Left hindlimb (tissue), 1 donor: ENCODE measurements at places on chromosomes 2 and 18.

GRCh38 chr2:182283512-182283911, 143.3 kb downstream of the PDE1A start:
- no peak for DNase-seq

DNA sequence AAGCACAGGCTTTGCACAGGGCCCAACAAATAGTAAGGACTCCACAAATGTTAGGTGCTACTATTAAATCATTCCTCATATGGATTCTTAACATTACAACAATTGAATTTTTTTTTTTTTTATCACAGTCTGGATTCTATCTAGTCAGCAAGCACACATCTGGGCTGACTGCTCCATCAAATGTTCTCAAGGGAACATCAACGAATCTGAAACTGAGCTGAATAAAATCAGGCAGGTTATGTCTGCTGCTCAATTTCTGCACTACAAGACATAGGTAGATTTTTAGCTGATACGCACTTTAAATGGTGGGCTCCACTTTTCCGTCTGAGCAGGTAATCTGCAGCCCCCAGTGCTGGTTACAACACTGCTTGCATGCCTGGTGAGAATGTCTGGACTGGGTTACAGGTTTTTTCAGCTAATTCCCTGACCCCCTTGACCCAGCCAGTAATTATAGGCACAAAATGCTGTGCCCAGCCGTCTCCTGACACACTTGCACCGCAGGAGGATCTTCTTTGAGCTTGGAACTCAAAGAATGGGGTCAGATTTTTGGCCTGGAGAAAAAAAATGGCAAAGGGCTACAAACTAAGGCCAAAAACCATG, 44.6 kb downstream of the ADD2 start:
- DNase-seq, result no peak

GRCh38 chr2:168185583-168186274, 61.7 kb downstream of the STK39 start:
- DNase-seq, result no peak

DNA sequence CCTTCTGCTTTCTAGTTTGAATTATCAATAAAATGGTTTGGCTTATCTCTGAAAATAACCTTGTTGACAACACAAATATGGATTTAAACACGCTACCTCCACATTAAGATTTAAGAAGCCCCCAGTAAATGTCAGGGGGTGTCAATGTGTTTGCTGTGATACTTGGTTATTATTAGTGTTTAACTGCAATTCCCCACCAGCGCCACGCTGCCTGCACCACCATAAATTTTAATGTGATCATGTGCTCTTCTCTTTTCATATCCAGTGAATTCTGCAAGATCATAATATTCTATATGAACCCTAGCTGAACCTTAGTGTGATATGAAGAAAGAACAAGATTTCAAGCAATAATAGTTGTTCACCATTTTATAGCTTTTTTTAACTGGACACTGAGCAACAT, 330.7 kb downstream of the AGPS start:
- no peak for DNase-seq

GRCh38 chr2:43115881-43116280, 110.5 kb downstream of the ZFP36L2 start:
- no peak for DNase-seq

- DNase-seq, result no peak
Observed at GRCh38 chr2:21332993-21333625, 209.3 kb downstream of the TDRD15 start.

- no peak for DNase-seq
Observed at GRCh38 chr2:105652014-105652796, 92.5 kb upstream of the NCK2 start.

DNA sequence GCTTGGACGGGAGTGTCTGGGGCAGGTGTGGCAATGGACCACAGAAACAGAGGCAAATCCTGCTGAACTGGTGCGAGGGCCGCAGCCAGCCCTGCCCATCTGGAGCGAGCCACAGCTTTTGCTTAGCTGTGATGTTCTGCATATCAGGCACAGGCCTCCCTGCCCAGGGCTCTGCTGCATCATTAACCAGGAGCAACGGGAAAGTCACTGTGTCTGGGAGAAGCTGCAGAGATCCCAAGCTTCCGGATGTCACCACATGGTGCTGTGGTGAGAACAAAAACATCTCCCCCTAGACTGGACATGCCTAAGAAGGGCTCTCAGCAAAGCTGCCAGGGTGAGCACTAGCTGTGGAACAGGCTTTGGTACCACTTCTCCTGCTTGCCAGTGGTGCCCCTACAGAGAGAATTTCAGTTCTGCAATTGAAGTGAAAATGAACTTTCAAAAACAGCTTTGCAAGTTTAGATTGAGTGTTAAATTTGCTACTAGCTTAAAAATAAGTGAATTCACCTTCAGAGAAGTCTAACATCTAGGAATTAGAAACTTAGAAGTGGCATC, 172.9 kb upstream of the MYT1L start:
- DNase-seq, result no peak

GRCh38 chr18:74331404-74331803, 15.8 kb downstream of the C18orf63 start:
- DNase-seq, result no peak

GRCh38 chr2:102106133-102106556, 36.4 kb upstream of the IL1R1 start:
- DNase-seq, result no peak

GRCh38 chr2:34305587-34305986, 706.5 kb upstream of the FAM98A start:
- no peak for DNase-seq

- no peak for DNase-seq
Observed at GRCh38 chr18:74023220-74023619, 124.4 kb downstream of the FBXO15 start.

DNA sequence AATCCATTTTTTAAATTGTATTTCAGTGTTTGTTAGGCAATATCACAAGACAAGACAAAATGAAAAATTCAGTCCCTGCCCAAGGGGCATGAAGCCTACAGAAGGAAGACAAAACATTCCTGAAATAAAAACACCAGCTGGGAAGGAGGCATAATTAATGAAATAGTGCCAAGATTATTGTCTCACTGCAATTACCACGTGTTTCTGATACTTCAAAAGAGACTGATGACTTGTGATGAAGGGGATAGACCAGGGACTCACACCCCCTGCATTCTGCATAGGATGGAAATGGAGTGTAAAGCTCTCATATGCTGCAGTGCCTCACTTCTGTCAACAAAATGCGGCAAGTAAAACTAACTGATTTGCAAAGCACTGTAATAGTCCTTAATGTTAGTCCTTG, 178.1 kb downstream of the BARD1 start:
- no peak for DNase-seq

DNA sequence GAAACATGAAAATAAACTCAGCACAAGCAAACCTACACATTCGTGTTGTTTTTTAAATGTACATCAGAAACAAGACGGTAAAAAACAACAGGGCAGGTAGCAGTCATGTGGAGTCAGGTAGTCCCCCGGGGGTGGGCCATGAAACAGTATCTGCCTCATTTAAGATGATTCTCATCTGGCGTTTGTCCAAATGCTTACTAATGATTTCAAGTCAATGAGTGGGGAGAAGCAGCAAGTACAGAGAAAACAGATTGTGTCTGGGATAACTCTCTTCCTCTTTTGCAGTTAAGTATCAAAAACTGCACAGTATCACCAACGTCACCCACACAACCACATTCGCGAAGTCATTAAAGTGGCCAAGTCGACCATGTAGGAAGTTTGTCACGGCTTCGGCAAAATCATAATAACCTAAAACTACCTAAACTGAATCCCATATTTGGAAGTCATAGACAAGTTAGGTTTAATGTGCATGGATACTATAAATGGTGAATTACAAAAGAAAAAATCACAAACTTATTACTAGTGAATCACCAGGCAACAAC, 1.3 kb downstream of the LAPTM4A start:
- DNase-seq, result no peak

- no peak for DNase-seq
Observed at GRCh38 chr2:12923907-12924610, 207.3 kb downstream of the TRIB2 start.

- no peak for DNase-seq
Observed at GRCh38 chr18:42025491-42025890, 70.5 kb downstream of the PIK3C3 start.

DNA sequence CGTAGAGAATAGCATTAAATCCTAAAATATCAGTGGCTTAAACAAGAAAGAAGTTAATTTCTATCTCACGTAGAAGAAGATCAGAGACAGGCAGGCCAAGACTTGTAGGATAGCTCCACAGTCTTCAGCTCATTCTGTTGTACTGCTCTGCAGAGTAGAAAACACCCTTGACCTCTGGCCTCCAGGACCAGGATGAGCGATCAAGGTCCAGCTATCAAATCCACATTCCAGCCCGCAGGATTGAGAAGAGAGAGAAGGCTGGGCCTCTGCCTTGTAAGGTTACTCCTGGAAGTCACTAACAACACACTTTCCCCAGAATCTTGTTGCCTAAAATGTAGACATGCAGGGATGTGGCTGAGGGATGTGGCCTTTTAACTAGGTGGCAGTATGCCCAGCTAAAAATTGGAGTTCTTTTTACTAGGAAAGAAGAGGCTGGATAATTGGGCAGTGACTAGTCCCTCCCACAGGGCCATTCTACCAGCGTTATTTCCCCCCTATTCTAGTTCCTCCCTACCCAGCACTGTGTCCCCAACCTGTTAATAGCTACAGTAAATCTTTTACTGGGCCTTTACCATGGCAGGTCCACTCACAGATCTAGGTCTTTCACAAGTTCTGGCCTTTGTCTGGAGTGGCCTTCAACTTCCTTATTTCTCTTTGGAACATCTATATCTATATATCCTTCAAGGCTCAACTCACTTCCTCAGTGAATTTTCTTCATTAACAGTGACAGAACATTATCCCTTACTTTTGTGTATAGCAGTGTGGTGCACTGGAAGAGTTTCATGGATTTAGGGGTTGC, 165.0 kb downstream of the DIS3L2 start:
- no peak for DNase-seq

- peak; percentile 37 for DNase-seq
Observed at GRCh38 chr2:240640939-240641338, 15.7 kb downstream of the GPR35 start.

- no peak for DNase-seq
Observed at GRCh38 chr2:70657246-70657645, 103.6 kb upstream of the TGFA start.

GRCh38 chr2:106156305-106157296, 37.5 kb downstream of the UXS1 start:
- DNase-seq, result no peak

DNA sequence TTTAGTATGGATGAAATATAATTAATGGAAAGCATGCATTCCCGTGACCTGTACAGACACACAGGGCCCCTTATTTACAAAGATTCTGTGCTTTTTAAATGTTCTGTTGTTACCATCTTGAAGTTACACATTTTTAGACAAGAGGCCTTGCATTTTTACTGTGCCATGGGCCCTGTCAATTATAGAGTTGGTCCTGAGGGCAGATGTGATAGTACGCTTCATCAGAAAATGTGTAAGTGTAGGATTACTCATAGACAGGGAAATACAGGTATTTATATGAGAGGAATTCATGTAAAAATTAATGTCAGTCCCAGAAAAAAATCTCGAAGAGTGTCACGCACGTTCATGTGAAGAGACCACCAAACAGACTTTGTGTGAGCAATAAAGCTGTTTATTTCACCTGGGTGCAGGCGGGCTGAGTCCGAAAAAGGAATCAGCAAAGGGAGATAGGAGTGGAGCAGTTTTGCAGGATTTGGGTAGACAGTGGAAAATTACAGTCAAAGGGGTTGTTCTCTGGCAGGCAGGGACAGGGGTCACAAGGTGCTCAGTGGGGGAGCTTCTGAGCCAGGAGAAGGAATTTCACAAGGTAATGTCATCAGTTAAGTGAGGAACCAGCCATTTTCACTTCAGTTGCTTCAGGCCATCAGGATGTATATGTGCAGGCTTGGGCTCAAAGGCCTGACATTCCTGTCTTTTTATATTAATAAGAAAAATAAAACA, 12.2 kb upstream of the ALPK2 start:
- no peak for DNase-seq

GRCh38 chr2:183059561-183059960, 19.0 kb upstream of the DUSP19 start:
- no peak for DNase-seq

GRCh38 chr2:126834006-126834659, 64.6 kb upstream of the TEX51 start:
- DNase-seq, result no peak

- no peak for DNase-seq
Observed at GRCh38 chr2:104431701-104432121, 422.2 kb upstream of the POU3F3 start.

DNA sequence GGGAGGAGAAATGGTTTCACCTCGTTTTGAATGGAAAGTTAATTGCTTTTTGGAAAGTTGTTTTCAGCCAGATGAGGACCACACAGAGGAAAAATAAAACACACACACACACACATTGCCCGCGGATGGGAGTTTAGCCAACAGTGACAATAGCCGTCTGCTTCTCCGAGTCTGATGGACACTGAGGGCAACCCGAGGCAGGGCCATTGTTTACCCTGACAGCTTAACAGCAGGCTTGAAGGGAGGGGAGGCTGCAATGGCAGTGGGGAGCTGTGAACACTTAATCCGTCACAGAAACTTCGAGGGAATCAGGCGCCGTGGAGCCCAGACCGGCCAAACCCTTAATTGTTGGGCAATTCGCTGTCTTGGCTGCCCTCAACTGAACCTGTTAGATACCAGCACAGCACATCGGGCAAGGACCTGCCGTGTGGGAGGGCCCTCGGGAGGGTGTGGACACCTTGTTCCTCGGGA, 145.9 kb downstream of the ACKR3 start:
- DNase-seq, result no peak

- DNase-seq, result no peak
Observed at GRCh38 chr2:208496129-208496528, 89.5 kb downstream of the PTH2R start.

- DNase-seq, result no peak
Observed at GRCh38 chr2:18896125-18896764, 306.9 kb upstream of the NT5C1B start.

- DNase-seq, result no peak
Observed at GRCh38 chr2:126975671-126976655, 77.3 kb downstream of the TEX51 start.

GRCh38 chr2:20425884-20426283, 21.0 kb upstream of the RHOB start:
- DNase-seq, result no peak

DNA sequence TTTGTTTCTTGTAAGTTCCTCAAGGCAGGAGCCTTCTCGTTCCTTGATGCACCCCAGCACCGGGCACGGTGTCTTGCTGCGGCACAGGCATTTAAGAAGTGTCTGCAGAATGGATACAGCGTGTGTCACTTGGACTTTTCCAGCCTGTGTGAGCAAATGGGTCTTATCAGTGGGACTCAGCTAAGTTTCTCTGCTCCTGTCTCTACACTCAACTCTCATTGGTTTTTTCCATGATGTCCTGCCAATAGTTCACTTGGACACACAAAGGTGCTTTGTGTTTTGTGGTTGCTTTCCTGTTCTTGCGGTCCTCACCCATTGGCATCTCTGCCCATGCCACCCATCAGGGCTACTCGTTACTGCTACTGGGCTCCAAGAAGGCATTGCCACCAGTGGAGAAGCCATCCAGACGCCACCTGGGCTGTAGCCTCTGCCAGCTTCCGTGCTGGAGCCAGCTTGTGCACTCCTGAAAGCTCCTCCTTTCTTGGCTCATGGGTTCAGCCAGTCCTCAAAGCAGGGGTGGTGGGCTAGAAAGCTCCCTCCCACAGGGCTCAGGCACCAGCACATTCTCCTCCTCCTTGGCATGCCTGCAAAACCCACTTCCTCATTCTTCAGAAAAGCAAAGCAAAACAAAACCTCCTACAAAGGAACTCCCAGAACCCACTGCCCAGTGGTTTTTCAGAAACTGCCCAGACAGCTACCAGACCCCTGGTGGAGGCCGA, 41.4 kb downstream of the IL1R2 start:
- peak; percentile 78 for DNase-seq

- no peak for DNase-seq
Observed at GRCh38 chr2:161332371-161332967, 24.2 kb downstream of the PSMD14 start.

GRCh38 chr2:181112916-181113315, 132.5 kb downstream of the UBE2E3 start:
- no peak for DNase-seq
